ENCODE measurements at places on chromosomes 5 and 9.
A peak's percentile ranks its signal among the peaks of the same experiment; 100 is the strongest.

GRCh38 chr5:172281346-172281745 is 2.2 kb downstream of the UBTD2 start:
- no peak for DNase-seq

GRCh38 chr5:172380987-172381643 is 73.2 kb downstream of the SH3PXD2B start:
- DNase-seq, result peak; percentile 35

- peak; percentile 40 for DNase-seq
Observed at GRCh38 chr5:154296525-154297159, 106.1 kb downstream of the GALNT10 start.

- no peak for DNase-seq
Observed at GRCh38 chr9:88809355-88810161, 181.7 kb upstream of the S1PR3 start.

DNA sequence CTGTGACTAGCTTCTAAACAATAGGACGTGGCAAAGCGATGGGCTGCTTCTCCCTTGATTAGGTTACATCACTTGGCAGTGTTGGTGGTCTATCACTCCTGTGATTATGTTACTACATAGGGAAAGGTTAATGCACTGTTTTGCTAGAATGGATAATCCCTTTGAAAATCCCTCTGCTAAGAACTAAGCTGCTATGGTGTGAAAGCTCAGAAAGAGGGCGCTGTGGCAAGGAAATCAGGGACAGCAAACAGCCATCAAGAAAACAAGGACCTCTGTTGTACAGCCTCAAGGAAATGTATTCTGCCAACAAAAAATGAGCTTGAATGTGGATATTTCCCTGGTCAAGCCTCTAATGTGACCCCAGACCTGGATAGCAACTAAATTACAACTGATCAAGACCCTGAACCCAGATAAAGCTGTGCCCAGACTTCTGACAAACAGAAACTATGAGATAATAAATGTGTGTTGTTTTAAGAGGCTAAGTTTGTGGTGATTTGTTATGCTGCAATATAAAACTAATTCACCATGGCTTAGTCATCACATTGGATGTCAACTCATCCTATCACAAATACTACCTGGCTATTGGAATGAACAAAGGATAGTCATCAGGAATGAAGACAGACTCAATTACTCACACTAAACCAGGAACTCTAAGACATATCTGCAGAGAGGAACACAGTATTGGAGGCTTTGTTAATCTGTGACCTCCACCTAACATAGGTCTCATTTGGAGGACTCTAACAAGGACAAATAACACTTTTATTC is 1215.9 kb downstream of the EFNA5 start:
- peak; percentile 95 for DNase-seq

GRCh38 chr9:7580568-7580967 is 219.0 kb downstream of the DMAC1 start:
- DNase-seq, result no peak

- DNase-seq, result peak; percentile 9
Observed at GRCh38 chr9:9998491-9999287, 614.1 kb downstream of the PTPRD start.
